HL-60 (cell line): ENCODE measurements at places on chromosomes 2 and 18.

- no peak for DNase-seq
Observed at GRCh38 chr2:175612280-175612679, 389.8 kb downstream of the LNPK start.

GRCh38 chr18:37470986-37471385 lies 94.6 kb downstream of the CELF4 start:
- DNase-seq: no peak

DNA sequence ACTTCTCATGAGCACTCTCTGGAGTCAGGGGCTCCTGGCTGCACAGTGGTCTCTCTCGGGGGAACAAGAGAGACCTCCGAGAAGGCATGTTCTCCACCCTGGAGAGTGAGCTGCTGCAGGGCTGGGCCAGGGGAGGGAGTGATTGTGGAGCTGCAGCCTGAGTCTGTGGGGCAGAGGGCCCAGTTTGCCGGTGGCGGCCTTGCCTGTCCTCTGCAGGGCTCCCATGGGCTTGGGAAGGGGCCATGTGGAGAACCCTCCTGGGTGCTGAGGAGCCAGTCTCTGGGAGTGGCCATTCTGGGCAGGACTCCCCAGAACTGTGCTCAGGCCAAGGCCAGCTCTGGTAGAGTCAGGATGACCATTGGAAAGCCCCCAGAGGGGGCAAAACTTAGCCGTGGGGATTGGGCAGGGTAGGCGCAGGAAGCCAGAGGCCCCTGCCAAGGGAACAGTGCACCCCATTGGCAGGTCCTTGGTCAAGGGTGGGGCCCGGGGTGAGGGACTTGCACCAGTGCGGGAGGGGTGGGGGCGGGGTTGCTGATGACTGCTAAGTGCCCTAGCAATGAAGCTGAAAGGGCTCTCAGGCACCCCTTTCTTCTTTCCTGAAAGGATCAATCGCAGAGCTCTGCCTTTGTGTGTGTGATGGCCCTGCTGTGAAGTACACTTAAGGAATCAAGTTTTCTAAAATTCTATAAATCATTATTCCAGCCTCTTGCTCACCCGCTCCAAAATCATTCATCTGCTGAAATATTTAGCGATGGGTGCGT lies 69.7 kb upstream of the BOD1L2 start:
- DNase-seq: no peak

- no peak for DNase-seq
Observed at GRCh38 chr2:33126552-33126951, 179.8 kb downstream of the LTBP1 start.
